ENCODE measurements at places on chromosomes 2 and 18.

GRCh38 chr2:159285929-159286708 lies at the start of gene WDSUB1:
Gene WDSUB1 (minus strand): TSS chr2:159286703. CDS start chr2:159283069, 3,634 bp downstream.
- peak; percentile 71 for DNase-seq

GRCh38 chr2:74385396-74385795 lies 5.3 kb upstream of the DCTN1 start:
- DNase-seq = no peak

GRCh38 chr2:171541202-171541887 lies 19.1 kb downstream of the CYBRD1 start:
- peak; percentile 22 for DNase-seq

GRCh38 chr2:170236680-170237047 lies 58.7 kb downstream of the MYO3B start:
- DNase-seq = no peak

DNA sequence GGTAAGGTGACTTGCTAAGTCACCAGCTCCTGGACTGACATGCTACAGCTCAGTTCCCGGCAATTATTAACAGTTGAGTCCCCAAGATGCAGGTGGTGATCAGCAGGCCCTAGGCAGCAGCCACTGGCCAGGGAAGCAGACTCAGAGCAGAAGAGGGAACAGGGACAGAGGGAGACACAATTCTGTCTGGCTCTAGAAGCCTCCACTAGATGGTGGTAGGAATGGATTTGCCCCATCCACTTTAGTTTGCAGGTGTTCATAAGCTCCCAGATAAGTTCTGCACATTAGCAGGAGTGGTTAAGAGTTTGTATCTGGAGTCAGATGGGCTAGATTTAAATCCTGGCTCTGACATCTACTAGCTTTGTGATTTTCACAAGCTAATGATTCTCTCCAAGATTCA lies 25.5 kb upstream of the SLC1A4 start:
- DNase-seq = no peak
